Occipital lobe (tissue), 3 donors: ENCODE measurements at places on chromosomes 1 and 21.

DNA sequence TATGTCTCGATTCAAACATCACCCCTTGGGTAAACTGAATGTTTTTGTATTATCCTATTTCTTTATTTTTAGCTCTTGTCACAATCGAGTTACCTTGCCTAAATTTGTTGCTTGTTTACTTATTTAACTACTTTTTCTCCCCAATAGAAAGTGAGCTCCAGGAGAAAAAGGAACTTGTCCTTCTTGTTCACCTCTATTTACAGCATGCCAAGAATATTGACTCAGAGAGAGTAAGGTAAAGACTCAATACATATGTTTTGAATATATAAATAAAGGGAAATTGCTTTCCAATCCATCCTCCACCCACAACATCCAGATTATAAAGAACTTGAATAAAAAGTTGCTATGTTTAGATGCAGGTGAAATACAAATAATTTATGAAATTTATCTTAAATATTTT is 107.3 kb upstream of the PDC start:
- DNase-seq: no peak

- no peak for DNase-seq
Observed at GRCh38 chr1:25460020-25460419, 29.3 kb downstream of the MACO1 start.

GRCh38 chr1:77824079-77824478 is 44.6 kb downstream of the MIGA1 start:
- DNase-seq: no peak

DNA sequence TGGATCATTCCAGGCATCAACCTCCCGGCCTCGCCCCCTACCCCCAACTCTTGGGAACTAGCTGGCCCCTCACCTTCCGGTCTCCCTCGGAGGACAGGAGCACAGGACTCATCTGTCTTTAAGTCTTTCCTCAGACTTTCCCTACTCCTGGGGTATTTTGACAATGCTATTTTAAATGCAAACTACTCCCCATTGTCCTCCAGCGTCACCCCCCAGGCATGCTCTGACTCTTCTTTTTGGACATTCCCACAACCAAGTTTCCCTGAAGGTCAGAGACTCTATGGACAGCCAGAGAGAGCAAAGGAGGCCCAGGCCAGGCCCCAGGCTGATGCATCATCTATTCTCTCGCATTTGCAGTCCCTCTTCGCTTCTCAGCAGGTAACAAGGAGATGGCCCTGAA is 424.3 kb downstream of the PCP4 start:
- DNase-seq: no peak

DNA sequence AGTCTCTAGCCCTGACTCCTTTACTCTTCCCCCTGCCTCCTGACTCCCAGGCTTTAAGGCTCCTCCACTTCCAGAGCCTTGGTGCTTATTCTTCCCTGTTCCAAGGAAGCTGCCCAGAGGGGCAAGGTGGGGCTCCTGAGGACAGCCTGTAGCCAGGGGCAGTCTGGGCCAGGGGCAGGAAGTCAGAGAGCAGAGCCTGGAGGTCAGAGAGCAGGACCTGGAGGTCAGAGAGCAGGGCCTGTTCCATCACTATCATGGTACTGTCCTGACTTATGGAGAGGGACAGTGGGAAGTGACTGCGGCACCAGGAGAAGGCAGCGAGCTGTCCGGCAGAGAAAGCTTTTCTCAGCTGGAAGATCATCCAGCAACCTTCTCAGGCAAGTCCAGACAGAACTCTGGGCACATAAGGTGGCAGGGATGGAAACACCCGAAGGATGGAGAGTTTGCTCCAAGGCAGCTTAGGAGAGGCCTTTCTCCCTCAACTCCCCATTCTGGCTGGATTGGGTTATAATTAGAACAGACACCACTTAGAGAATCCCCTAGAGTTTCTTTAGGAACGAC is 25.0 kb downstream of the PLXNA2 start:
- DNase-seq: no peak

GRCh38 chr1:9607352-9607751 is 18.6 kb downstream of the TMEM201 start:
- no peak for DNase-seq

DNA sequence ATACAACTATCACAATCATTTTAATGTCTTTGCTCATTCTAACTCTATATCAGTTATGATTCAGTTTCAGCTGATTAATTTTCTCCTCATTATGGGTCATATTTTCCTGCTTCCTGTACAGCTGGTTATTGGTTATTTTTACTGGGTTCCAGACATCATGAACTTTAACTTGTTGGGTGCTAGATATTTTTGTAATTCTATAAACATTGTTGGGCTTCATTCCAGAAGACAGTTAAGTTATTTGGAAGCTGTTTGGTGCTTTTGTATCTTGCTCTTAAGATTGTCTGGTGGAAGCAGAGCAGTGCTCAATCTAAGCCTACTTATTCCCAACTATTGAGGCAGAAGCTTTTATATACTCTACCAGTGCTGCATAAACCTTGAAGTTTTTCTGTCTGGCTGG is 34.4 kb upstream of the HFM1 start:
- DNase-seq: no peak

DNA sequence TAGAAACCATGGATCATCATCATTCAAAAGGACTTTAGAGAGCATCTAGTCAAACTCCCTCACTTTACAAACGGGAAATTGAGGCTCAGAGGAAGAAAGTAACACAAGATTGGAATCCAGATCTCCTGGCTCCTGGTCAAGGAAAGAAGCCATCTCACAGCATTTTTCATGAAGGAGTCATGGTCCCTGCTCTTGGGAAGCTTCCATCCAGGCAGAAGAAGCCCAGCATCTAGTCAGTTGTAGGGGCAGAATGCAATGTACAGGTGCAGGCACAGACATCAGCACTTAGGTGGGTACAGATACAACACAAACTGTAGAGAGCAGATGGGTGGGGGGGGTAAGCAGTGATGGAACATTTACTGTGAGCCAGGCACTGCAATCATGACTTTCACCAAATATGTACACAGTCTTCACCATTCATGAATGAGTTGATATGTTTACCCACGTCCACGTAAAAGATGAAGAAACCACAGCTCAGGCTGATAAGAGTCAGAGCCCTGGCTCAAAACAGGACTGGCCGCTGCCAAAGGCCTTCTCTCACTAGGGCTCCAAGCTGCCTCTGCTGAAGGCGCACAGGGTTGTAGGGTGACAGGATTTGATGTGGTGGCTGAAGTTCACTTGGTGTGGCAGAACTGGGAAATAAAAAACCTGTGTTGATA is 44.0 kb downstream of the OPTC start:
- DNase-seq: no peak

GRCh38 chr1:107976431-107976830 is 11.5 kb upstream of the VAV3 start:
- DNase-seq: no peak

DNA sequence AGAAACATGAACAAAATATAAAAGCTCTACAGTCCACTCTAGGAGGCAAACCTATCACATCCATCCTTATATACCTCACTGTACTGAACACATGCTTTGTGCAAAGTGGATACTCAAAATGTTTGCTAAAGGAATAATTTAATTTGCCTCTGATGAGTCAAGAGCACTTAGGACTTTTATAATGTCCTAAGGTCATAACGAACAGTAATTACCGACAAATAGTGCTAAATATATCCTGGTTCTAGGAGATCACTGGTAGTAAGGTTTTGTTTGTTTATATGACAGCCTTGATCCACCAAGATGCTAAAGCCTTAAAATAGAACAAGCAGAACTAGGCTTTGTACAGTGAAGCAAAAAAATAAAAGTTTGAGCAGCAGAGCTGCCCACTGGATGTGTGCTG is 70.6 kb downstream of the GADD45A start:
- no peak for DNase-seq

DNA sequence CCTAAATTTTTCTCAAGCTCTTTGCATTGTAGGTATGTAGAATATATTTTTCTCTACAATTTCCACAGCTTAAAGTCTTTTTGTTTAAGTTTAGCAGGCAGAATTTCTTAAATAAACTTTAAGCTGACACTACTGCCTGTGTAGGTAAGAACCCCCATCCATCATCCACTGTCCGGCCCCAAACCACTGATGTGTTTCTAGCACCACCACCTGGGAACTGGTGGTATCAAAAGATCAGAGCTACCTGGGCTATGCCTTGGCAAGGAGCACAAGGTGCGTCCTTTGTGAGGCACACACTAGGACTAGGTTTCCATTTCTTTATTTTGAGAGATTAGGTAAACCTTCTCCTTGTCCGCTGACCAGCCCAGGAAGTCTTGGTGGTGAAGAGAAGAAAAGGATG is 10.5 kb upstream of the LELP1 start:
- DNase-seq: no peak

DNA sequence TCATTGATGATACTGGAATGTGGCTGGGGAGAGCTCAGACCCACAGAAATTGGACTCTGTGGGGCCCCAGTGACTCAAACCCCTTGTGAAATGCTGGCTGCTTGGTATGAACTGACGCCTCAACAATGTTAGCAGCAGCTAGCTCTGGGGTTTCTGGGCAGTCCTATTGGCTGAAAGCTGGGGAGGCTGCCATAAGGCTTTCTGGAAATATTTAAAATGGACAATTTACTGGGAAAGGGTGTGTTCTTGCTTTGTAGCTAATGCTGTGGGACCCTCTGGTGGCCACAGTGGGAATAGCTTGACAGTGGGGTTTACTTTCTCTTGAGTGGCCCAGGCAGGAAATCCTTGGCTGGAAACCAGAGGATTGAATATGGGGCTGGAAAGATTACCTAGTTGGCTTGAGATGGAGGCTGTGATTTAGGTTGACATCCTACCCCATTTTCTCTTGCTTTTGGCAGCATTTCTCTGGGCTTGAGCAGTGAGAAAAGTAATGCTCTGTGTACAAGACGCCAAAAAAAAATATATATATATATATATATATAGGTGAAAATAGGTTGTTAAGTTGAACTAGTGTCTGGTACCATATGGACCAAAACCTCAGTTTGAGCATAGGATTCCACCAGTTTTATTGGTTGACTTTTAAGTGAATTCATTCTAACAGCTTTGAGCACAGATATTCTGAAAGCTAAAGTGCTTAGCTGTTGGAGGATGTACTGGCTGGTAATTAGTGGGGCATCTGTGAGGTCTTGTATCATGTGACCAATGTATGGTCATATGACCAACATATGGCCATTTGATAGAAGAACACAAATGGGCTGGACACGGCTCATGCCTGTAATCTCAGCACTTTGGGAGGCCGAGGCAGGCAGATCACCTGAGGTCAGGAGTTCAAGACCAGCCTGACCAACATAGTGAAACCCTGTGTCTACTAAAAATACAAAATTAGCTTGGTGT is 8.2 kb upstream of the S100A10 start:
- peak; percentile 38 for DNase-seq

DNA sequence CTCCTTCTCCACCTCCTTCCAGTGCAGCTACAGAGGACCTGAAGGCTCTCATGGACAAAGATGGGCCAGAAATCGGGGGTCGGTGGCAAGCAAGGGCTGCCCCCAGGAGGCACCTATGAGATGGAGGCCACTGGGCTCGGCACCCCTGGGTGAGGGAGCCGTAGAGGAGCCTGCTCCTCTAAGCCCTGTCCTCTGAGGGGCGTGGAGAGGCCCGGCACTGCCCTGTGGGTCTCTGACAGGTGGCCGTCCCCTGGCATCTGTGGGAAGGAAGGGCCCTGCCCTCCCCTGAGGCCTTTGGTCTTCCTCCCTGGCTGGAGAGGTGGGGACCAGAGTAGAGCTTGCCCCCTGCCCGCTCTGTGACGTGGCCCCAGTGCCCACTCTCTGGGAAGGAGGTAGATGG is 30.9 kb downstream of the PRDM16 start:
- no peak for DNase-seq

- no peak for DNase-seq
Observed at GRCh38 chr1:109823543-109824348, 60.0 kb upstream of the EPS8L3 start.

DNA sequence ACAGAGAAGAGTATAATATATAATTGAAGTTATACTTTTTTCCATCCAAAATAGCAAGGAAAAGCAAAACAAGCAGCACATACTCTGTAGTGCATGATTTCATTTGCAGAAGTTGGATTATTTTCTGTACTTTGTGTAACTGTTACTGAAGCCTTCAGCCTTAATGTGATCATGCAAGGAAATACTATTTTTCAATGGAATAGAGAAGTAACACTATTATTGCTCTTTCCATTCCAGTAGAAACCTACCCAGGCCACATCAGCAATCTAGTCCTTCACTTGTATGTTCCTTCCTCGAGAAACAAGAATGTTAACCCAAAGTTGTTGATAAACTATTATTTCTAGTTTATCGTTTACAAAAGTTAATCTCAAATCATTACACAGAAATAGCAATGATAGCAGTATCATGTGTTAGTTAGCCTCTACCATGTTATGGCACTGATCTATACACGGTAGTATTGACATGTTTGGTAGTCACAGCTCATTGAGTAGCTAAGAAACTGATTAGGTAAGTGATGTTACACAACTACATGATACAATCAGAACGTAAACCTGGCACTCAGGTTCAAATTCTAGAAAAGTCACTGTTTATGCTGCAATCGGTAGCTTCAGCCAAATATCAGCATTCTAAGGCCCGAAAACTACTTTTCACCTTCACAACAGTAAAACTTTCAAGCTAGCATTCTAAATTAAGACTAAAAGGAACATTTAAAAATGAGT is 37.6 kb upstream of the CHRM3 start:
- no peak for DNase-seq

GRCh38 chr1:88291611-88292354 is 392.3 kb upstream of the PKN2 start:
- DNase-seq: no peak

GRCh38 chr21:40318371-40318770 is 451.1 kb downstream of the PCP4 start:
- DNase-seq: no peak

DNA sequence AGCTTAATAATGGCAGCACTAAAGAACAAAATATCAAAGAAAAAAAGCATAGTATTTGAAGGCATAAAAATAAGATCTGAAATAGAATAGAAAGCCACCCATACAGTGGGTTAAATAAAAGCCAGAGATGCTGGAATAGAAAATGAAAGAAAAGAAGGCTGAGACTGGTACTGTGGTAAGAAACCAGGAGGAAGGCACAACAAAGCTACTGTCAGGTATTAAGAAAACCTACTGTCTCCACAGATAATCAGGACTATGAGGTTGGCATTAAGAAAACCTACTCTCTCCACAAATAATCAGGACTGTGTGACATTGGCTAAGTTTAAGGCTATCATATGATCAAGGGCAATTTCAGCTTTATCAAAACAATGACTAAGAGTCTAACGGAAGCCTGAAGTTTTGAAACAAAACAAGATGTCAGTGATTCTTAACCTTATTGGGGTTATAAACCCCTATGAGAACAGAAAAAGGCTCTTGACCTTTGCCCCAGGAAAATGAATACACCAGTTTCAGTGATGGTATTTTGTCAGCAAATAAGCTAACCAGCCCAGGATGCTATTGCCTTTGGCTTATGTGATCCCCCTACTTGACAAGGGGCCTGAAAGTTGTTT is 24.4 kb downstream of the MCOLN2 start:
- DNase-seq: no peak

- DNase-seq: no peak
Observed at GRCh38 chr1:165161130-165161529, 195.4 kb downstream of the LMX1A start.

- no peak for DNase-seq
Observed at GRCh38 chr1:116753312-116753711, 918 bp upstream of the CD2 start.

- DNase-seq: no peak
Observed at GRCh38 chr1:201069636-201070035, 42.6 kb downstream of the CACNA1S start.
